ENCODE measurements at places on chromosomes 5 and 9.

DNA sequence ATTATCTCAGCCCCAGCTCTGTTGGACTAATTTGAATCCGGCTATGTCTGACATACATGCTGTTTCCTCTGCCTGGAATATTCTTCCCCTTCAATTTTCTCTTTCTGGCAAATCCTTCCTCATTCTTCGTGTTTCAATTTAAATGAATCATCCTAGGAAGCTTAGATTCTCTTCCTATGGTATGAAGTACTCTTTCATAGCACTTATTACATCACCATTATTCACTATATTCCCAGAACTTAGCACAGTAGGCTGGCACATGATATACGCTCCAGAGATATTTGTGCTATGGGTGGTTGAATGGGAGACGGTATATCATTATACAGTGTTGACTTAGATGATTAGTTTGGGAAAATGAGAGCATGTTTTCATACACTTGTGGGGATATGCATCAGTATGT lies 91.0 kb upstream of the JAK2 start:
- no peak overlapping the region for H3K4me3 ChIP-seq
- no peaks in the 10 kb centered on the region for H3K36me3 ChIP-seq
- H3K4me1 ChIP-seq, result no peaks in the 10 kb centered on the region
- no peaks in the 10 kb centered on the region for H3K27me3 ChIP-seq
- DNase-seq, result no peak

GRCh38 chr5:9348401-9348996 lies 197.4 kb downstream of the SEMA5A start:
- H3K4me1 ChIP-seq, result peaks cover 13% of the 10 kb centered on the region
- DNase-seq, result no peak
- H3K27ac ChIP-seq, result no peak overlapping the region
- no peaks in the 10 kb centered on the region for H3K36me3 ChIP-seq

GRCh38 chr9:91354881-91355280 lies 6.8 kb downstream of the AUH start:
- no peaks in the 10 kb centered on the region for H3K36me3 ChIP-seq
- no peaks in the 10 kb centered on the region for H3K27me3 ChIP-seq

GRCh38 chr9:124297551-124297901 lies 39.8 kb downstream of the NEK6 start:
- no peak overlapping the region for H3K4me3 ChIP-seq
- no peak for DNase-seq
- H3K4me1 ChIP-seq, result peaks cover 36% of the 10 kb centered on the region
- H3K27ac ChIP-seq, result no peak overlapping the region

DNA sequence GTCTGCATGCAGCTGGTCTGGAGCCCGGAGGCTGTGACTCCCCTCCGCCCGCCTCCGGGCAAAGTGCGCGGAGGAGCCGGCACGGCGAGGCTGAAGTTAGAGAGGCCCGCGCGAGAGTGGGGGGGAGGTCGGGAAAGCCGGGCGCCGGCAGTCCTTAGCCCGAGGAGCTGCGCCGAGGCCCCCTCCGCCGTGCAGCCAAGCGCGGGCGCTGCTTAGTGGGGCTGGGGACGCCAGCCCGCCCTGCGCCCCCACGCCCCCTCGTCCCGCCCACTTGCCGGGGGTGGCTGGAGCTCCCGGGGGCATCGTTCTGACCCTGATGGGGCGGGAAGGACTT lies 403 bp downstream of the NINJ1 start:
- DNase-seq, result peak; percentile 93
- no peaks in the 10 kb centered on the region for H3K36me3 ChIP-seq
- no peaks in the 10 kb centered on the region for H3K27me3 ChIP-seq
- peaks cover 83% of the 10 kb centered on the region for H3K4me1 ChIP-seq
- H3K27ac ChIP-seq, result peak overlapping the region; percentile 99

- H3K27ac ChIP-seq, result no peak overlapping the region
- no peak for DNase-seq
- no peaks in the 10 kb centered on the region for H3K36me3 ChIP-seq
- no peaks in the 10 kb centered on the region for H3K27me3 ChIP-seq
- no peaks in the 10 kb centered on the region for H3K4me1 ChIP-seq
These were observed 728.3 kb upstream of the SEMA6A start for GRCh38 chr5:117302949-117303348.

- H3K4me3 ChIP-seq, result no peak overlapping the region
- no peaks in the 10 kb centered on the region for H3K27me3 ChIP-seq
- DNase-seq, result no peak
- H3K4me1 ChIP-seq, result no peaks in the 10 kb centered on the region
These were observed 27.4 kb upstream of the ADRA1B start for GRCh38 chr5:159888860-159889259.

GRCh38 chr9:117800389-117800788 lies 96.2 kb downstream of the TLR4 start:
- H3K4me3 ChIP-seq, result no peak overlapping the region
- H3K4me1 ChIP-seq, result no peaks in the 10 kb centered on the region
- no peaks in the 10 kb centered on the region for H3K36me3 ChIP-seq
- H3K27me3 ChIP-seq, result no peaks in the 10 kb centered on the region
- no peak overlapping the region for H3K27ac ChIP-seq

GRCh38 chr9:135087489-135087792 lies at the start of gene OLFM1:
Gene OLFM1, plus strand, starts transcription at chr9:135087668. Its CDS starts 322 bp downstream, at chr9:135087990.
- H3K4me3 ChIP-seq, result peak within 1 kb of the TSS; percentile 64
- peaks cover 32% of the 10 kb centered on the region for H3K4me1 ChIP-seq
- no peaks in the 10 kb centered on the region for H3K36me3 ChIP-seq

GRCh38 chr9:13993632-13994185 lies 320.2 kb downstream of the NFIB start:
- no peaks in the 10 kb centered on the region for H3K4me1 ChIP-seq
- H3K27me3 ChIP-seq, result no peaks in the 10 kb centered on the region
- DNase-seq, result no peak
- no peak overlapping the region for H3K4me3 ChIP-seq

- no peaks in the 10 kb centered on the region for H3K36me3 ChIP-seq
- H3K27ac ChIP-seq, result peak overlapping the region; percentile 88
- H3K4me3 ChIP-seq, result peak overlapping the region; percentile 80
- H3K27me3 ChIP-seq, result no peaks in the 10 kb centered on the region
These were observed 603 bp downstream of the TMEM268 start for GRCh38 chr9:114611516-114612271.

All from vagina (tissue), 2 donors.